Activated CD4-positive, alpha-beta T cell treated with anti-CD3 and anti-CD28 coated beads, Interleukin-2, amount 10 ng/mL, durations not matched to agents 7 days and 5 days (primary cell): ENCODE measurements at places on chromosomes 7 and 10. TPM values are rescaled to one million over a fixed set of nuclear protein-coding genes. Genes with fewer than 3 reads are reported as not detected.

The STEAP1 gene
- not detected for total RNA-seq

The LEP gene
- not detected for total RNA-seq

The GIMAP7 gene
- total RNA-seq: 239 TPM

The MYL10 gene
- total RNA-seq: not detected

The OPN1SW gene
- total RNA-seq: not detected

The FLNC gene
- total RNA-seq: not detected

The ENO4 gene
- total RNA-seq: not detected

The CPED1 gene
- not detected for total RNA-seq

The CPA4 gene
- total RNA-seq: not detected
